ENCODE measurements at places on chromosomes 2 and 18.

DNA sequence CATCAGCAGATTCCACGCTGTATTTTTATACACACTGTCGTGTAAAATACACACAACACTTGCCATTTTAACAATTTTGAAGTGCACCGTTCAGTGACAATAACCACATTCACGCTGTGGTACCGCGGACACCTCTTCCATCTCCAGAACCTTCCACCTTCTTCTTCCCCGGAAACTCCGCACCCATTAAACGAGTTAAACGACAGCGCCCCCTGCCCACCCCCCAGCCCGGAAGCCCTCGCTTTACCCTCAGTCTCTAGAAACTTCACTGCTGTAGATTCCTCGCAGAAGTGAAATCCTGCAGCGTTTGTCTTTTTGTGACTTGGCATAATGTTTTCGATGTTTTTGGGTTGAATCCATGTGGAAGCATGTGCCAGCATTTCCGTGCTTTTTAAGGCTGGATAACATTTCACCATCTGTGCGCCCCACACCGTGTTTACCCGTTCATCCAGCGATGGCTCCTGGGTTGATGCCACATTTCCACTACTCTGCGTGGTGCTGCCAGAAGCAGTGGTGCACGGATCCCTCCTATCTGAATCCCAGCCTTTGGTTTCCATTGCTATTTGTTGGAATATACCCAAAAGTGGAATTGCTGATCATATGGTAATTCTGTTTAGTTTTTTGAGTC lies 32.0 kb upstream of the TMEM18 start:
- no peak for DNase-seq

DNA sequence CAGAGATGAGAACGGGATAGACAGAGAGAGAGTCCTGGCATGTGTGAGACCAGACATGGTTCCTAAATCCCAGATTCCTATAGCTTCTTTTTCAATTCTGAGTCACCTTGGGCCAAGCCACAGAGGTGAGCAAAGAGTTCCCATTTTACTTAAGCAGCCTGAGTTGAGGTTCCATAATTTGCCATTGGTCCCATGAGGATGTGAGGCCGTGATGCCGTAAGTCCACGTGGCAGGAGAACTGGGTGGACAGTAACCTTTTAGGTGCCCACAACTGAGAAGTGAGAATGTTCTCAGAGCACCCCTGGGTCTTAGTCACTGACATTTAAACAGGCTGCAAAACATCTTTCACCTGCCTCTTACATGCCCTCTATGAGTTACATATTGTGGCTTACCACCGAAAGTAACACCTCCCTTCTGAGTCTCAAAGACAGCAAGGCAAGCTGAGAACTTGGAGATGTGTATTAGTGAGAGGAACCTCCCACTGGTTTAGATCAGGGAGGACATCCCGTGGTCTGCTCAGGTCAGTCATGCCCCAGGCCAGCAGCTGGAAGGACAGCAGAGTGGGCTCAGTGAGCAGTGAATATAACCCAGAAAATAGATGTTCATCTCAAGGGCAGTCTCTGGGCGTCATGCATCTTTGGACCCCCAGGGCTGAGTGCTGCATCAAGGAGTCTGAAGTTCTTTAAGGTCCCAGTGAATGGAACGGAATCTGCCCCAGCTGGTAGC lies 127.9 kb upstream of the LGALSL start:
- no peak for DNase-seq

- DNase-seq, result no peak
These were observed 6.1 kb downstream of the PTGR3 start for GRCh38 chr18:75202696-75203365.

DNA sequence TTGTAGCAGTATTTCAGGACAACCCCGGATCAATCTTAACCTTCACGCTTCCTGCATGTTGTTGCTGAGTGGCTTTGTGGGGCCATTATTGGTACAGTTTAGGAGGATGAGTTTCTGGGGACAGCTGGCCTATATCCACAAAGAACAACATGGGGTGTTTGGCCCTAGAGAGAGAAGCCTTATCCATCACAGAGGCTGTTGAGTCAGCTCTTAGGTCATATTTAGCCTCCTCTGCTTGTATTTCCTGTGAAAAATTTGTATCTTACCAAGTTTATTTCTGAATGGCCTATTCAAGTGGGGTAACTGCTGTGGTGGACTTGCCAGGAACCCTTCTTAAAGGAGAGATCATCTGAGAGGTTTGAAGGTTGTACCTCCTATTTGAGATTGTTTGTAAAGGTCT lies 77.6 kb downstream of the MAP4K4 start:
- DNase-seq, result no peak

DNA sequence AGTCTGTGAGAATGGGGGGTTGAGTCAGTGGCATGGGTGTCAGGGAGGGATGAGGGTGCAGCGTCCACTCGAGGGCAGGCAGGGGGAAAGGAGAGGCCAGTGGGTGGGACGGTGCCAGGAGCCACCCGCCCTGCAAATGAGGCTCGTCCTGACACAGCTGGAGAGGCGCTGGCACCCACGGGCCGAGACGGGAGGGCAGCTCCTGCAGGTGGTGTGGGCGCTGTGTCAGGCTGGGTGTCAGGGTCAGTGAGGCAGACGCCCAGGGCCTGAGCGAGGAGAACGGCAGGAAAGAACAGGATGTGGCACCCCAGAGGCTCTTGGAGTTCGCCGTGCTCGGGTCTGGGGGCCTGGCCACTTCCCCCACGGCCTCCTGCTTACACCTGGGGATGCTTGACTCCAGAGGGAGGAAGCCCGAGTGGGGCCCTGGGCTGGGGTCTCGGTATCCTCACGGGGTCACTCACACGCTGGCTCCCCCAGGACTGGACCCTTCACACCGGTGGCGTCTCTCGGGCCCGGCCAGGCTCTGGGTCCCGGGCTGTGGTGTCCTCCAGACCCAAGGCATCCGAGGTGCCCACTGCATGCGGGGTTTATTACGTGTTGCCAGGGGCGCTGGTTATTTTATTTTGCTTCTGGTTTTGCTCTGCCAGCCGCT lies 130.5 kb upstream of the CTDP1 start:
- no peak for DNase-seq

- no peak for DNase-seq
These were observed 41.4 kb downstream of the RAD51AP2 start for GRCh38 chr2:17476830-17477229.

DNA sequence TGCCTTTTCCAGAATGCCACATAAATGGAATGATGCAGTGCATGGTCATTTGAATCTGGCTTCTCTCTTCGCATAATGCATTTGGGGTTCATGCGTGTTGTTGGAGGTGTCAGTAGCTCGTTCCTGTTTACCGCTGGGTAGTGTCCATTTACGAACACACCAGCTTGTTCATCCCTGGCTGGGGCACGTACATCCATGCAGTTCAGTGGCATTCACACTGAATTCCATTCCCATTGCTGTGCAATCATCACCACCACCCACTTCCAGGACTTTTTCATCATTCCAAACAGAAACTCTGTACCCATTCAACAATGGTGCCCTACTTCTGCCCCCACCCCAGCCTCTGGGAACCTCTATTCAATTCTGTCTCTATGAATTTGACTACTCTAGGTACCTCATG lies 14.7 kb upstream of the CIDEA start:
- DNase-seq, result no peak

DNA sequence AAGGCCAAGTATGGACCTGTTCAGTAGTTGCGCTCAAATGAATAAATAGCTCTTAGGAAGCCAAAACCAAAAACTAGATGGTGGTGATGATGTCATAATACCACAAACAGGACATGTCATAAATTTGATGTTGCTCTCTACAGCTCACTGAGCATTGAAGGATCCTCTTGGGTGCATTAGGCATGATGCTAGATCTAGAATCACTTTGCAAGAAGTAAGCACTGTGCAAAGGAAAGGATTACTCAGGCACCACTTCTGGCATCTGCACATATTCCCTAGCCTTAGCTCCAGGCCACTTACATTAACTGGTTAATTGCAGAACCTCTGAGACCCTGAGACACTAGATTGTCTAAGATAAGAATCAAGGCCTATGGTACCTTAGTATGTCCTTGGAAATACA lies 58.0 kb downstream of the LRRTM1 start:
- DNase-seq, result no peak

DNA sequence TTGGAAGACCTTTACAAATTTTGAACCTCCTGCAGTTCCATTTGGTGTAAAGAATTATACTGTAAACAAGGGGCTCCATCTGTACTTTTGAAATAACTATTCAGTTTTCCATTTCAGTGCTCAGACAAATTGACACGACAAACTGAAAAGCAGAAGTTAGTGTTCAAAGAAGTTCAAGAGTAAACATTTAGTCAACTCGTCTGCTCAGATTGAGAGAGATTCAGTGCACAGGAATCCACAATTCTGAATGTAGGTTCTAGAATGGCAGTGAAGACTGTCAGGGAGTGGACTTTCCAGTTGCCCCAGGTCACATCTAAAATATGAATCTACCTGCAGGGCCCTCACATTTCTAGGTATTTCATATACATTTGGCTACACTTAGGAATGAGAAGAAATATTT lies 322.3 kb upstream of the TCF4 start:
- no peak for DNase-seq

GRCh38 chr18:28041366-28041765 lies 135.6 kb downstream of the CDH2 start:
- no peak for DNase-seq

GRCh38 chr2:71830497-71831192 lies 317.0 kb downstream of the CYP26B1 start:
- DNase-seq, result no peak

GRCh38 chr2:233680361-233681045 lies 1.2 kb upstream of the UGT1A7 start:
- no peak for DNase-seq

DNA sequence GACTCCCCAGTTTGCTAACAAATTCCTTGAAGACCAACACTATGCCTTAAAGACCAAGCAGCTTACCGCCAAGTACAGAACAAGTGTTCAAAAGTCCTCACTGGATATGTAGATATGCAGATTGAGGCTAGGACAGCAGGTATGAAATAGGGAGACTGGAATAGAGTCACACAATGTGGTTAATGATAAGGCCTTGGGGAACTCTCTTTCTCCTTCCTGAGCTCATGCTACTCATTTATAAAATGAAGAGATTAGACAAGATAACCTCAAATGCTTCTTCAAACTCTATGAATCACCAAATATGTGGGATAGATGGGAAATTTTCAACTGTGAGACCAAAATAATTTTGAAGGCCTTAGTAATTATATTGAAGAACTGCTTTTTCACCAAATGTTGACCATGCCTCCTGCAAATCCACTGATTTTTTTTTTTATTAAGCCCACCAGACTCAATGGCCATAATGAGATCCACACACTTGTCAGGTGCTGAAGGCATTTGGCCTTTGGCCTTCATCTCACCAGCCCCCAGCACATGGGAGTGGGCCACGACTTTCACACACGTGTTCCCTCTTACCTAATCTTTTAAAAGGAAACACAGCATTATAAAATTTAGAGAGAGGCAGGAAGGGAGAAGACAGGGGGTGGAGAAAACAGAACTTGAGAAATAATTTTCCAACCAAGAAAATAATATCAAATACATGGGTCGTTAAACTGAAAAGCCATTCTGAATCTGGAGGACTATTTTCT lies 181.5 kb downstream of the EN1 start:
- no peak for DNase-seq

DNA sequence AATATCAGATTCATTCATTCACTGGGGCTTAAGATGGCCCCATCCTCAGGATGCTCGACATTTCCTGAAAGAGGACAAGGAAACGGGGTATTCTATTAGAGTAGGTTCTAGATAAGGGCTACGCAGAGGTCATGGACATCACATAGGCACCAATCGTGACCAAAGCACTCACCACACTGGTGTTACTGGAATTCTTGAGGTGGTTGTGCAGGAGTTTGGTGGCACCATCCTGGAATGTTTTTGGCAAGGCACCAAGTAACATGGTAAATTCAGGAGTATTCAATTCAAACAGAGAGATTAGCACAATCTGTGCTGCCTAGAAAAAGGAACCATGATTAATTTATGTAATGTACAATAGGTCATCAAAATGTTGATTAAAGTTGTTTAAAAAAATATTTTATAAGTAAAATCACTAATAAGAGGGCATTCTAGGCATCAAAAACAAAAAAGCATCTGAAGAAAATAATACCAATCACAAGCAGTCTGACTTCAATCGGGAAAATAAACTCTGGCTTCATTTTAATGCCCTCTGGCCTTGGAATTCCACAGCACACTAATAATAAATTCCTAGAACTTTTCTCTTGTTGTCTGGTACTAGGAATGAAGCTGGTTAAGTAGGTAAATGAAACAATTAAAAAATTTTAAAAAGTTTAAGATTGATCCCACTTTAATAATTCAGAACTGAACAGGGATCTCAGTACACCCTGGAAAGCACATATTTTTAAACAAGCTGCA lies 102.8 kb upstream of the TFCP2L1 start:
- no peak for DNase-seq
